GM12891 (cell line): ENCODE measurements at places on chromosomes 5 and 9.
A peak's percentile ranks its signal among the peaks of the same experiment; 100 is the strongest.

DNA sequence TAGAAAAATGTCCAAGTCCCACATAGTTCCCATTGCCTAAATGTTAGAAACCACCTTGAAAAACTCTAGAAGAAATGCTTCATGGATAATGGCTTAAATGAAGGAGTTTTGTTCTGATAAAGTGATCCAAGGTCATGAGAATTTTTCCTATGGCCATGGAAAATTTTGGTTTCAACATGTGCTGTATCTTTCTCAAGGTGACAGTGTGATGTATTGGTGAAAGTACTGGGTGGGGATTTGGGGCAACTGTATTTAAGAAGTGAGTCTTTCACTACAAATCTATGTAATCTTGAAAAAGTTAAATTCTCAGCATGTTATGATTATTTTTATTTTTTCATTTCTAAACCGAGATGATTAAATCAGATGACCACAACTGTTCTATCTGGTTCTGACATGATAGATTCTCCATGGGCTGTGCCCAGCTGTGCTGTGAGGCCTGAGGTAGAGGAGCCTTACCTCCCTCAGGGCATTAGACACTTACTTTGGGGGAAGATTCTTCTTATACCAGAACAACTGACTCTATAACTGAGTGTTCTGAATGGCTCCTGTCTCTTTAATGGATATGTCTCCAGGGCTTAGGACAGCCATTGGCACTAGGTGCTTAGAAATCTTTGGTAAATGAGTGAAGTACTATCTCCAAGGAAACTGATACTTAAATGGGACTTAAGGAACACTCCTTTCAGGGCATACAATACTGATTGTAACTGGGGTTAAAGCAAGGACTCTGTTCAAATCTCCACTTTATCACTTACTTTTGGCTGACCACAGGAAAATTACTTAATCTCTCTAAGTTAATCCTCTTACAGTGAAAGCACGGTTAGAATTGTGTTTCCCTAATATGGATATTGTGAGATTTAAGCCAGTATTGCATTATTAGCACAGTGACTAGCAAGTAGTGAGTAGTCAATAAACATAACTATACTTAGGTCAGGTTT, 397.4 kb upstream of the MEF2C start:
- no peak for DNase-seq

DNA sequence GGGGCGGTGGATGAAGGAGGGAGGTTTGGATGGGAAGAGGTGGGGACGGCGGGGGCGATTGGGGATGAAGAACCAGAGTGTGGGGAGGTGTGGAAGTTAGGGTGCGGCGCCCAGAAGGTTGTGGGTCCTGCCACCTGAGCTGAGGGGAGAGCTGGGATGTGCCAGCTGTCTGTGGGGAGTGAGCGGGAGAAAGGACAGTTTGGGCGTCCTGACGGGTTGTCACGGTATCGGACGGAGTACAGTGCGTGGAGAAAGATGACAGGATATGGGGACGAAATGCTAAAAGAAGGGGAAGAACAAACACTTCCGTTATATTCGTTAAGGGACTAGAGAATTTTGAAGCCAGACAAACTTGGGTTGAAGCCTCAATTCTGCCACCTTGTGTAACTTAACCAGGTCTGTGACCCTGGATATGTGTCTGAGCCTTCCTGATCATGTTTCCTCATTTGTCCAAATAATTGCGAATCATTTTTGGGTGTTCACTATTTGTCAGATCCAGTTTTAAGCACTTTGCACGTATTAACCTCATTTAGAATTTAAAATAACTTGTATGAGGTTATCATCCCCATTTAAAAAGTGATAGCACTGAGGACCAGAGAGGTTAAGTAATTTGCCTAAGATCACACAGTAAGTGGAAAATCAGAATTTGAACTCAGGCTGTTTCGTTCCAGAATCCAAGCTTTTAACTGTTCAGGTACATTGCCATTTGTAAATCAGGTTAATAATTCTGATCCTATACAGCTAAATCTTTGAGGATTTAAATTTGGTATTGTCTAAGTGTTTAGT, 689 bp downstream of the CNTRL start:
- DNase-seq, result no peak

- no peak for DNase-seq
These were observed 160.9 kb downstream of the CETN3 start for GRCh38 chr5:90248640-90249039.

DNA sequence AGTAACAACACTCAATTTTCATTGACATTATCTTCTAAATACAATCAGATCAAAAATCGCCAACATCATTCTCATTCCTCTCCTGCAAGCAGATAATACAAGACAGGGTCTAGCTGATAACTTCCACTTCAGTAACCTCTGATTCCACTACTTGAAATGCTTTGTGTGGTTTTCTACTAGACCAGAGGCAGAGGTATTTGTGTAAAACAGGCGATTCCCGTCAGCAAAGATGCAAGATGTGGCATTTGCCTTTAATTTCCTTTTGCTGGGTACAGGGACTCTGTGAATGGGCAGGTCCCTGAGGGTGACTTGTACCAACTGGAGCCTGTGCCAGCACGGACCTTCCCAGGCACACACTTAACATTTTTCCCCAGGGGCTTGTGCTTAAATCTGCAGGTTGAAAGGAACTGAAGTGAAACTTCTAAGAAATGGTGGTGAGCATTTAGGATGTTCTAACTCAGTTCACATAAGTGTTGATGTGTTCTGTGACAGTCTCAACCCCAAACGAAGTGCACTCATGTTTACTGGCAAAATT, 625.5 kb upstream of the WWC1 start:
- DNase-seq, result no peak

GRCh38 chr5:120690621-120691407, 226.7 kb downstream of the PRR16 start:
- DNase-seq, result no peak

DNA sequence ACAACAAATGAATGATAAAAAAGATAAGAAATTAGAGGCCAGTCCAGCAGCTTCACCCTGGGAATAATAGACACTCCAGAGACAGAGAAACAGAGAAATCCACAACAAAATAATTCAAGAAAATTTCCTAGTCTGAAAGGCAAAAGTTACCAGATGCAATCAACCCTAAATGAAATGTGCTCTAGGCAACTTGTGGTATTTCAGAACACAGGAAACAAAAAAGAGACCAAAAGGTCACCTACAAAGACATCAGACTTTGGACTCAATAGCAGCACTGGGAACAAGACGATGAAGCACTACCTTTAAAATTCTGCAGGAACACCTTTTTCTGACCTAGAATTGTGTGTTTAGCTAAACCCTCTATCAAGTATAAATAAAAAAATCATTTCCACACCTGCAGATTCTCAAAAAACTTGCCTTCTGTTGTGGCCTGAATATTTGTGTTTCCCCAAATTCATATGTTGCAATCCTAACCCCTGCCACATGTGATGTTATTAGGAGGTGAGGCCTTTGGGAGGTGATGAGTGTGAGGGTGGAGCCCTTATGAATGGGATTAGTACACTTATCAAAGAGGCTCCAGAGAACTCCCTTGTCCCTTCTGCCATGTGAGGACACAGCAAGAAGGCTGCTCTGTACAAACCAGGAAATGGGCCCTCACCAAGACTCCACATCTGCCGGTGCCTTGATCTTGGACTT, 5.9 kb upstream of the MAPK9 start:
- no peak for DNase-seq

- DNase-seq, result no peak
These were observed 278.8 kb downstream of the FSTL4 start for GRCh38 chr5:133333326-133334150.

- DNase-seq, result no peak
These were observed 15.2 kb downstream of the HCN1 start for GRCh38 chr5:45680950-45681349.

- no peak for DNase-seq
These were observed 9.7 kb upstream of the PDCD1LG2 start for GRCh38 chr9:5500441-5501235.

GRCh38 chr5:154049636-154050035, 10.9 kb downstream of the MFAP3 start:
- DNase-seq, result no peak

DNA sequence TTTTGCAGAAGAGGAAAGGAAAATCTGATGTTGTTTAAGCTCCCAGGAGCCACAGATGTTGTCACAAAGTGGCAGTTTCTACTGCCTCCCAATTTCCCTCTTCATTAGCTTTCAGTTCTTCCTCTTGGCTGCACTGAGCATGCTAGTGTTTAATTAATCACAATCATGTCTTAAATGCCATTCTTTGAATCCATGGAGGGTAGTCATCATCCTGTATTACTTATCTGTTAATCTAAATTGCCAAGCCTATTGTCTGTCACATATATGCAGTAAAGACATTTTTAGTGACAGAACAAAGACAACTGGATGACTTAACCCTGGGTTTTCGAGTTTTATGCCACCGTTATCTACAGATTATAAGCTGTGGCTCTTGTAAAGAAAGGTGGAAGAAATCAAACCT, 14.7 kb downstream of the KLHL9 start:
- no peak for DNase-seq

DNA sequence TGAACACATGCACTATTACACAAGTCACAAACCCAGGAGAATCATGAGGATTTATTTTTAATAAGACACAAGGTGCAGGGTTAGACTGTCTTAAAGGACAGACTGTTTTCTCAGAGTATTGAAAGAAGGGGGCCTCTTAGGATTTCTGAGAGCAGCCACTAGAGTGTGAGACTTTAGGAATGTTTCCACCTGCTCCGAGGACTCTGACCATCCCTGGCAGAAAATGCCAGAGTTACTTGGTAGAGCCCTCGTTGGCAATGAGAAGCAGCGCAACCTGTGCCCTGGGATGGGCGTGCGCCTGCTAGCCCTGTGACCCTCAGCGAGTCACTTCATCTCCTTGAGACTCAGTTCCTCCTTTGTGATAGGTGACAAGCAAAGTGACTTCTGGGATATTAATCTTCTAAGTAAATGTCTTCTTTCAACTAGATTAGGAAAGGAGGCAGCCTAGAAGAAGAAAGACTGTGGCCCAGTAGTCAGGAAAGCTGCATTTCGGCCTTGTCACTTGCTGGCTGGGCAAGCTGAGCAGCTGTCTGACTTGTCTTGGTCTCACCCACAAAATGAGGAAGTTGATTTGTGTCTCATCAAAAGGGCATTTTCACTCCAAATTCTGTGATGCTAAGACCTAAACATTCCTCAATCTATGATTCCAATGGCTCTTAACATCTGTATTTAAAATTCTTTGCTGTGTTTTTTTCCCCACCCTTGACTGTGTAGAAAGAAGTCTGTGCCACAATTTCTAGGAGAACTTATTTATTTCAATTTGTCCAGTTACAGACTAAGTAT, 60.5 kb downstream of the PTCD2 start:
- peak; percentile 23 for DNase-seq

- DNase-seq, result no peak
These were observed 123.2 kb upstream of the FBXL7 start for GRCh38 chr5:15376803-15377202.

GRCh38 chr9:119905724-119906123, 536.5 kb upstream of the BRINP1 start:
- no peak for DNase-seq

- no peak for DNase-seq
These were observed 14.3 kb downstream of the OR2V2 start for GRCh38 chr5:181161534-181162175.

DNA sequence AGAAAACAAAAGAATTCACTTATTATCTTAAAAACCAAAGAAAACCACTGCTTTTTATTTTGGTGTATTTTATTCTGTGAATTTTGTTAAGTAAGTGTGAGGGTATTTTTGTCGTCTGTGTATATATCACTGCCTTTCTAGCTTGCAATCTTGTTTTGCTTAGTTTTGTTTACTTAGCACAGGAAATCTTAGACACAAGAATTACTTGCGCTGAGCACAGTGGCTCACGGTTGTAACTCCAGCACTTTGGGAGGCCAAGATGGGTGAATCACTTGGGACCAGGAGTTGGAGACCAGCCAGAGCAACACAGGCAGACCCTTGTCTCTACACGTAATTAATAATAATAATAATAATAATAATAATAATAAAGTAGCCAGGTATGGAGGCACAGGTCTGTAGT, 230.3 kb downstream of the PAPPA start:
- DNase-seq, result no peak

DNA sequence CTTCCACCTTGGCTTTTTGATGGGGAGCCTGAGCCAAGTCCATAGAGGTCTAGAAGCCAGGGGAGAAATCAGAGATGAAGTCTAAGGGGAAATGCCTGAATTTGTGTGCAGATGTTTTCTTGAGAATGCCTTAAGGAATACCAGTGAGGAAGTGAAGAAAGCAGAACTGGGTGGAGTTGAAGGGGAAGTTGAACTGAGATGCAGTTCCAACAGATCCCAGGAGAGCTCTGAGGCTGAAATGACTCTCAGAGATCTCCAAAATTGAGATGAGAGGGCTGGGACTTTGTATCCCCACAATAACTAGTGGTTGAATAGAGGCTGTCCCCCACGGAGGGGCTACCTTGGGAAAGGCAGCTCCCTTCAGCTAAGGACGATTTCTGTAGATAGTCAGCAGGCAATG, 197.1 kb downstream of the ZNF462 start:
- DNase-seq, result no peak
